ENCODE measurements at places on chromosomes 7 and 10.

GRCh38 chr7:91620827-91621226 lies 259.7 kb downstream of the MTERF1 start:
- DNase-seq, result no peak

DNA sequence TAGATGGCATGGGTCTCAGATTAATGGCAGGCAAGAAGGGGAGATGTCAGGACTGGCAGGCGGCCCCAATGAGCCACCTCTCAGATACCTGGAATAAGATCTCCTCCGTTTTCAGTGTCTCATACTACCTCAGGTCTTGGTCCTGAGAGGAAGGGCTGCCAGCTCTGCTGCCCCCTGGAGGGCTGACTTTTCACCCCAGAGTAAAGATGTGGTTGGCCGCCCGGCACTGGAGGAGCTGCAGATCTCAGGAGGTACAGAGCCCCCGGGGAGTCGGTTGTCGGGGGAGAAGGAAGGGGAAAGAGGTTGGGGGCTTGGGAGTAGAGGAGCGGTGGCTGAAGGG lies 642 bp upstream of the COL13A1 start:
- no peak for DNase-seq

DNA sequence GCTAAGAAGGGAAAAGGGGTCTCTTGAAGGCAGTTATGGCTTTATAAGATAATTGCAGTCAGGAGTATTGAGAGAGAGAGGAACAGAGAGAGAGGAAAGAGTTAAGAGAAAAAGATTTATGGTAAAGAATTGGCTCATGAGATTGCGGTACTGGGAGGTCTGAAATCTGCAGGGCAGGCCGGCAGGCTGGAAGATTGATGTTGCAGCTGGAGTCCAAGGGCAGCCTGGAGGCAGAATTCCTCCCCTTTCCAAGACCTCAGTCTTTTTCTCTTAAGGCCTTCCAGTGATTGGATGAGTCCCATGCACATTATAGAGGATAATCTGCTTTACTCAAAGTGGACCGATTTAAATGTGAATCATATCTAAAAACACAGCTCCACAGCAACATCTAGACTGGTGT lies 68.4 kb downstream of the HACD1 start:
- no peak for DNase-seq

DNA sequence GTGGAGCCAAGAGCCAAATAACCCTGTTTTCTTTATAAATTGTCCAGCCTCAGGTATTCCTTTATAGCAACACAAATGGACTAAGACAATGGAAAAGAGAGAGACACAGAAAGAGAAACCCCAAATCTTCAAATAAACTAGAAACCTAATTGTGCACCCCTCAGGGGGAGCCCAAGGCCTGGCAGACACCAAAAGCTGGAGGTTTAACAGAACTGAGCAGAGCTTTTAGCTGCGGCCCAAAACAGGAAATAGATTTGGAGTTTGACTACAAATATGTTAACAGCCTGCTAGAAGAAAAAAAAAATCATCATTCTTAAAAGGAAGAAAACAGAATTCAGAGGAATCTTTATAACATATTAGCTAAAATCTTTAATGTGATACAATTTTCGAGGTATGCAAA lies 1135.0 kb downstream of the GATA3 start:
- DNase-seq, result no peak

DNA sequence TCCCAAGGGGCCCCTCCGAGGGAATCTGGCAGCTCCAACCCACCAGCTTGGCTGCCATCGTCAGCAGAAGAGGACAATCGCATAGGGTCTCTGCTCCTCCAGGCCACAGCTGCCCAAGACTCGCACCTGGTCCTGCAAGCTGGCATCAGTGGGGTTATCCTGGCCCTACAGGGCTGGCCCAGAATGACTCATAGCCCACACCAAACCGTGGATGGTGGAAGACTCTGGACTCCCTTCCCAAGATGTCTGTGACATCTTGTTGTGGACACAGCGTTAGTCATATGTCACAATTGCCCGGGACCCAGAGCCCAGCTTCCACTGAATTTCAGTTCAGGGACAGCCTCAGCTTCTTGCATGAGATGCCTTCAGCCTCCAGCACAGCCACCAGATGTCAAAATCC lies 91.5 kb upstream of the CUX1 start:
- no peak for DNase-seq

DNA sequence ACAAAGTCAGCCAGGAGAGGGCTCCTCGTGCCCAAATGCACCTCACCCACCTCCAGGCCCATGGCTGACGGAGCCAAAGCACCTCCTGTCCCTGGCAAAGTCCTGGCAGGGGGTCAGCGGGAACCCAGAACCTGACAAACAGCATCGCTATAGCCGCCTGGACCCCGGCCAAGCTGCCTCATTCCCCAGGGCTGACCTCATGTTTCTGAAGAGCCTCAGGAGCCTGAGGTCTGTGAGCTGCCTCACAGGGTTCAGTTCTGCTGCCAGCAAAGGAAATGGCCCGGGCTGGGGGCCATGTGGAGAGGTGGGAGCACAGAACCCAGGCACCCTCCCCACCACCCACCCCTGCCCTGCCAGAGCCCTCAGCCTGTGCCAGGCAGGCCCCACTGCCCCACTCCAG lies 4.2 kb upstream of the NANOS1 start:
- DNase-seq, result no peak

- no peak for DNase-seq
Observed at GRCh38 chr10:102375250-102375649, 20.3 kb upstream of the NFKB2 start.

- no peak for DNase-seq
Observed at GRCh38 chr10:128219295-128219694, 93.1 kb upstream of the MKI67 start.

DNA sequence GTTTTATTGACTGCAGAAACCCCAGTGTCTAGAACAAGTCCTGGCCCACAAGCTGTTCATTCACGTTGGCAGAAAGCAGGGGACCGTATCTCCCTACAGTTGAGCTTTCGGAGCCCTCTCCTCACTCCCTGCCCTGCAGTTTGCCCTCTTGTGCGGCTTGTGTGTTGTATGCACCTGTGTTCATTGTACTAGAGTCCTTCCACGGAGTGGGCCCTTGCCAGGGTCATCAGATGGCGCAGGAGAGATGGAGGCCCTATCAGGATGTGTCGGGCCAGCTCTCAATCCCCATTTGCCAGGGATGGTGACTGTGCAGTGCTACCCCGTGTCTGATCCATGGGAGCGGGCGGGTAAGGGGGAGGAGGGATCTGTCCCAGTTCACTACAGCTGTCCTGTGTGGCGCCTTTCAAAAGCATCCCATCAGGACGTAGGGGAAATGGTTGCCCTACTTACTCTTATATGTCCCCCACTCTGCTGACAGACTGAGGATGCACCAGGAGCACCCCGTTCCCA lies 77.4 kb upstream of the PRR15 start:
- no peak for DNase-seq

DNA sequence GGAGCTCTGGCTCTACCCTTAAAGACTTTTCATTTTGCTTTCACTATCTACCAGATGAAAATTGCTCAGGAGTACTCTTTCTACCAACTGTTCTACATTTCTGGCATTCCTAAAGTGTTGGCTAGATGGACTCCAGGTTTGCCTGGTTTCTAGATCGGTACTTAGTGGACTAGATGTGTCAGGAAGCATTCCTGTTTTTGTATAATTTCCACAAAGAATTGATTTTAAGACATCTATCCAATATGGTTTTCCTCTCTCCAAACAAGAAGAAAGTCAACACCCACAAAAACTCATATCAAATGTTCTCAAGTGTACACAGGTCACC lies 157.7 kb downstream of the CHRM2 start:
- DNase-seq, result no peak

GRCh38 chr7:50939021-50939420 lies 156.3 kb upstream of the GRB10 start:
- no peak for DNase-seq

GRCh38 chr10:7258948-7259523 lies 151.8 kb downstream of the SFMBT2 start:
- DNase-seq, result no peak

GRCh38 chr10:84097787-84098353 lies 41.4 kb upstream of the GHITM start:
- DNase-seq, result no peak

- no peak for DNase-seq
Observed at GRCh38 chr10:58781873-58782488, 269.3 kb downstream of the BICC1 start.

- no peak for DNase-seq
Observed at GRCh38 chr7:66307591-66308215, 102.6 kb downstream of the TPST1 start.

- DNase-seq, result no peak
Observed at GRCh38 chr7:17247357-17247756, 51.1 kb upstream of the AHR start.

- DNase-seq, result no peak
Observed at GRCh38 chr7:96167424-96167823, 154.5 kb downstream of the SLC25A13 start.

GRCh38 chr10:24153031-24153430 lies 55.9 kb upstream of the KIAA1217 start:
- DNase-seq, result no peak

DNA sequence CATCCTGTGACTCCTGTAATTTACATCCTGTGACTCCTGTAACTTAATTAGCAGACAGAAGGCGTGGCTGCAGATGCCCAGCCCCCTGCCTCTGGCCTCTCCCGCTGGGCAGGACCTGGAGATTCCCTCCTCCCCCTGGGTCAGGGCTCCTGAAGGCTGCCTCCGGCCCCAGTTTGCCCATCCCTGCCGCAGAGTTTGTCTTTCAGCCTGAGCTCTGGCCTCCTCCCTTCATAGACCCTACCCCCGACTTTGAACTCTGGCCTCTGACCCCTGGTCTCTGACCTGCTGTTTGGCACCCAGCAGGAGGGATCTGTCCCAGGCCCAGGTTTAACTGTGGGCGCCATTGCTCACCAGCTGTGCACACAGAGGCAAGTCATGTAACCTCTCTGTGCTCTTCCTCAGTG lies 45.6 kb downstream of the ELFN1 start:
- no peak for DNase-seq

- DNase-seq, result no peak
Observed at GRCh38 chr7:30524545-30524944, 19.9 kb upstream of the GGCT start.

GRCh38 chr7:88919478-88920131 lies 124.1 kb upstream of the TEX47 start:
- DNase-seq, result no peak

DNA sequence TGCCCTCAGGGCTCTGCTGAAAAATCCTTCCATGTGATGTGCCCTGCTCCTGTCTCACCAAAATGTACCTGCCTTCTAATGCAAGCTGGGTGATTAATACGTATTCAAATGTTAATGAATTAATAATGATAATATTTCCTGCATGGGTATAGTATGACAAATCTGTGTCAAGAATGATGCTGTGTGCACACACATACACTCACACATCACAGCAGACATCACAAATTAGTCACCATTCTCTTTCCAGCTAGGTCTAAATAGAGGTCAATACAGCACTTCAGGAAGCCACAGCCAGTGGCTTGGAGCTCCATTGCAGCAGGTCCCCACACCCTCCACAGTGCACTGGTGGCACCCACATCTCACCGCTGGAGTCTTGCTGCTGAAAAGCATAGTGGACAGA lies 681.2 kb upstream of the NRP1 start:
- no peak for DNase-seq

- DNase-seq, result no peak
Observed at GRCh38 chr7:121187676-121188075, 141.1 kb upstream of the WNT16 start.

- no peak for DNase-seq
Observed at GRCh38 chr10:125991392-125991791, 95.0 kb downstream of the FANK1 start.

DNA sequence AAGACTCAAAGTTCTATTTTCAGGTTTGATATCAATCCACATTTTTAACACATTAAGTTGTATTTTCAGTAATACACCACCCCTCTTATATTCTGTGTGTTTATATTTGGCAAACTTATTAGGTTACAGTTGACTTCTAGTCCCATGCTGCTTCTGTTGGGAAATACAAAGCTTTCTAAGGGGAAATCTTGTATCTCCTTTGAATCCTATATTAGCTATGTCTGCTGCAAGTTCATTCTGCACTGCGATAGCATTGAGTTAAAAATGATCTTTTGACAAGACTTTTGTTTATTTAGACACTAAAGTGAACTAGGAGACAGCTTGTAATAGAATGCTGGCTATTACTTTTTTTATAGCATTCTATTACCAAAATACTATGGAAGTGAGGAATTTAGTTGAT lies 625.1 kb upstream of the ANKRD30A start:
- no peak for DNase-seq

- no peak for DNase-seq
Observed at GRCh38 chr7:149772956-149773434, 393 bp downstream of the ZNF467 start.

GRCh38 chr7:103148131-103148993 lies 537 bp downstream of the NAPEPLD start:
- DNase-seq, result no peak

DNA sequence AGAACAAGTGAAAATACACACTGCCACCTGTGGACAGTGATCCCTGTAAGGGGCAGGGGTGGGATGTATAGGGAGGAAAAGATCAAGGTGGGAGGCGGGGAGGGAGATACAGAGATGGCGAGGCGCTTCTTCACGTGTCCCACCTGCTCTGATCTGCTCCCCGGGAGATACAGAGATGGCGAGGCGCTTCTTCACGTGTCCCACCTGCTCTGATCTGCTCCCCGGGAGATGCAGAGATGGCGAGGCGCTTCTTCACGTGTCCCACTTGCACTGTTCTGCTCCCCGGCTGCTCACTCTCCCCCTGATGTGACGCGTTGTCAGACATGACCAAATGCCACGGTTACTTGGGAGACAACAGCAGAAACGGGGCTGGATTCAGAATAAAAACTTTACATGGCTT lies 308.3 kb upstream of the SHH start:
- DNase-seq, result no peak

- no peak for DNase-seq
Observed at GRCh38 chr10:100350914-100351485, 4.0 kb downstream of the SCD start.

DNA sequence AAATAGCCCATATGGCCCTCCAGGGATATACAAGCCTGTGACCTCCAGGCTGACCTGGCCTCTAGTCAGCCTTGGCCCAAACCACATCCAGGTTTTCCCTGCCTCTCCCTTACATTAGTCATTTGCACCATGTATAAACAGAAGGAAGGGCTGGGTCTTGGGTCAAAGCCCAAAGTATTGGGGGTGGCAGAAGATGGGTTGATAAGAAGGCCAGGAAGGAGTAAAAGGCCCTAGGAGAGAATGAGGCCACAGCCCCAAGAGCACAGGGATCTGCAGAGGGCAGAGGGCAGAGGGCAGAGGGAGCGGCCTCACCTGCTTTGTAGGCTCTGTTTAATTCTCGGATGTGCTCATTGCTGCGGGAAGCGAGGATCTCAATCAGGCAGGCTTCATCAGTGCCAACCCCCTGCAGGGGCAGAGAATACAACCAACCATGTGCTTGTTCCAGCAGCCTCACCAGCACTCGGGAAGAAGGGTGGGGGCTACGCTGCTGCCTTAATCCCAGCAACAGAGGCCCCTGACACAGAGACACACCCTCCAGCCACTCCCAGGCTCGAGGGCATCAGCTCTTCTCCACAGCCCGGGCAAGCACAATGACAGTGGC lies 31.3 kb downstream of the PLAC9 start:
- no peak for DNase-seq

GRCh38 chr10:44426247-44427034 lies 41.5 kb upstream of the CXCL12 start:
- DNase-seq, result peak; percentile 33

GRCh38 chr10:72267381-72267780 lies 6.3 kb upstream of the DDIT4 start:
- no peak for DNase-seq

GRCh38 chr7:979886-980571 lies 3.0 kb upstream of the CYP2W1 start:
- DNase-seq, result no peak

GRCh38 chr10:82778908-82779307 lies 903.9 kb downstream of the NRG3 start:
- DNase-seq, result no peak

- no peak for DNase-seq
Observed at GRCh38 chr10:75851580-75852345, 420.3 kb downstream of the LRMDA start.
